ENCODE measurements at places on chromosomes 16 and 17.
A peak's percentile ranks its signal among the peaks of the same experiment; 100 is the strongest.

- DNase-seq = no peak
Observed at GRCh38 chr16:83253521-83253920, 554.3 kb upstream of the HSBP1 start.

DNA sequence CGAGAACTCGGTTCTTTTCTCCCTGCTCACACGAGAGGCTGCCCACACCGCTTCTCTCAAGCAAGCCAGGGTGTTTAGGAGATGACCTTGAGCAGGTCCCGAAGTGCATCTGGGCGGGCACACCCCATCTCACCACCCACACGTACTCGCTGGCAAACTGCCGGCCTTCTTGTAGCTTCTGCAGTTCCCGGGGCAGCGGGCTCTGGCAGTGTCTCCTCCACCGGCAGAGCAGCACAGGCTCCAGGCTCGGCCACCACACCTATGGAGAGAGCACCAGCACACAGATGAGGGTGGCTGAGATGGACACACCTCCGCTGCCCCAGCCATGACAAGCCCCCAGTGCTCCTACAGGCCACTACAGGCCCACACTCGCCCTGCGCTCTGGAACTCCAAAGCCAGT, 23.5 kb downstream of the ZNF276 start:
- DNase-seq = no peak

DNA sequence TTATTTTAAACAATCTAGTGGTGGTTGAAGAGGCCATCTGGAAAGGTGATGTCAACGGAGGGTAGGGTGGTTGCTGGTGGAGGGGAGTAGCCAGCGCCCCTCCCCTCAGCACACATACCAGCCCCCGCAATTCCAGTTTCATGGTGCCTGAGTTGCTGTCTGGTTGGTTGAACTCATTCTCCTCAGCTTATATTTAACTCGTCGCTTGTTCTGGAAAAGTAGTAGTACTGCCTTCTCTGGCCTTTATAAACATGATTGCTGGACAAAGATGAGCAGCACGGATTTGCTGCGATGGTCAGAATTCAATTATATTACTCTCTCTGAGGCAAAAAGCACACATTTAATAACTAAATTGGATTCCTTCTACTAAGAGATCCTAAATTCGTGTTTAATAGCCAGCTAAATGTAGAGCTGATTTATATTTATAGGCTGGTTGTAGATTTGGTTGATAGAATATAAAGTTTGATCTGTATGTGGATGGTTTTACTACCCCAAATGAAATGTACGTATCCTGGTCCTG, 238.0 kb upstream of the TBX2 start:
- no peak for DNase-seq

GRCh38 chr17:81499601-81499970, 13.0 kb downstream of the ACTG1 start:
- no peak for DNase-seq

- peak; percentile 66 for DNase-seq
Observed at GRCh38 chr16:75621170-75621477, 2.0 kb downstream of the ADAT1 start.

- no peak for DNase-seq
Observed at GRCh38 chr16:74447578-74447977, 26.3 kb upstream of the CLEC18B start.

DNA sequence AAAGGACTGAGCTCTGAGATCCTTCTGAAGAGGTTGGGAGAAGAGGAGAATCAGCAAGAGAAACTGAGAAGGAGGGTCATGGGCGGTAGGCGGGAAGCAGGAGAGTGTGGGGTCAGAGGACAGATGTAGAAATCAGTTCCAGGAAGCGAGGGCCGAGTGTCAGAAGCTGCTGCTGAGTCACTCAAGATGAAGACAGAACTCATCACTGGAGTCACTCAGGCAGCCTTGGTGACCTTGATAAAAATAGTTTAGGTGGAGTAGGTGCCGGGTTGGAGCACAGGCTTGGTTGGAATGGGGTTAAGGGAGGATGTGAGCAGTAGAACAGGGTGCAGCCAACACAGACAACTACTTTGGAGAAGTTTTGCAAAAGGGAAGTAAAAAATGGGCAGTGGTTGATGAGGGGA, 6.1 kb upstream of the ITGAM start:
- no peak for DNase-seq

DNA sequence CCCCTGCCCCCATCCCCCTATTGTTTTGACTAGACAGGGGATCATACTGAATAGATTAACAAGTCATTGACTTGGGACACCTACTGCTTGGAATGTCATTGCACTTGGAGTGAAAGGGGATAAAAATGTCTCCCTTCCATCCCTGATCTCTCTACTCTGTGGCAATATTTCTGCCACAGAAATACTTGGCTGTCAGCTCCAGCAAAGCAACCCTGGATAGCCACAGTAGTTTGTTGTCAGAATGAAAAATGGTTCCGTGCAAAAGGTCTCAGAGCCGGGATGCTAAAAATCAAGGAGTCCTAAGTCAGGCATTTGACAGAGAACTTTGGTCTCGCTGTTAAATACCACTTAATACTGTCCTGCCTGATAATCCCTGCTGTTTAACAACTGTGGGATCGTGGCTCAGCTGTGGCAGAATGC, 722.0 kb upstream of the SOX9 start:
- no peak for DNase-seq

All from NCI-H82 (cell line).